Stimulated activated CD8-positive, alpha-beta memory T cell treated with anti-CD3 and anti-CD28 coated beads, Interleukin-12 subunit alpha, Interleukin-12 subunit beta, amount 100 ng/mL, for 1 hour (primary cell): ENCODE measurements at places on chromosomes 4 and X.

GRCh38 chr4:70559211-70559830, 32.7 kb upstream of the AMBN start:
- DNase-seq, result peak; percentile 4

- no peak for DNase-seq
Observed at GRCh38 chrX:104522386-104522785, 43.6 kb upstream of the IL1RAPL2 start.

- DNase-seq, result no peak
Observed at GRCh38 chr4:76459291-76459723, 24.3 kb downstream of the SHROOM3 start.

DNA sequence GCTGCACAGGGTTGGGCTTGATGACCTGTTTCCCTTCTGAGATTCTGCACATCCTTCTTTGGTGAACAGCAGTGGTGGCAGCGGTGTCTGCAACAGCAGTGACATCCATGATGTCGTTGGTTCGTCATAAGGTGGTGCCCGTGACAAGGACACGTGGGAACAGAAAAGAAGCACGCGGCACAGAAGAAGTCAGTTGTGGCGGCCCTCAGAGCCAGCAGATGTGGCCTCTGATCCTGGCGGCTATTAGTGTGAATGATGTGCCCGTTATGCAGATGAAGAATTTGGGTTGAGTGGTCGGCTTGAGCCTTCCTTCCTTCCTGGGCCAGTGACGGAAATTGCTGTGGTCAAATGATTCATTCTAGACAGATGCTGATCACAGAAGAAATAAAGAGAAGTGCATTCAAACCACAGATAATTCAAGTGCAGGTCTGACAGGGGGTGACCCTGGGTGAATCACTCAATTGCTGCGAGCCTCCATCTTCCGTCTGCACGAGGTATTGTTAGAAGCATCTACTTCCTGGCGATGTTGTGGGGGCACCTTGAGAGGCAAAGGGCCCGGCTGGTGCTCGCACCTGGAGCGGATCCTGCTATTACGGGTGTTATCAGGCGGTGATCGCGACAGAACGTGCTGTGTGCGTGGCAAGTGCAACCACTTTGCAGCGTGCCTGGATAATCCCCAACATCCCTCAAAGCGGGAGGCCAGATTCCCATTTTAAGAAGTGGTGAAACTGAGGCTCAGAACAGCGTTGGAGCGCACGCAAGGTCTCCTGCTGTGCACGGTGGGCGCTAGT, 215.2 kb upstream of the PSAPL1 start:
- peak; percentile 26 for DNase-seq

GRCh38 chr4:111400741-111401140, 744.5 kb upstream of the FAM241A start:
- no peak for DNase-seq

DNA sequence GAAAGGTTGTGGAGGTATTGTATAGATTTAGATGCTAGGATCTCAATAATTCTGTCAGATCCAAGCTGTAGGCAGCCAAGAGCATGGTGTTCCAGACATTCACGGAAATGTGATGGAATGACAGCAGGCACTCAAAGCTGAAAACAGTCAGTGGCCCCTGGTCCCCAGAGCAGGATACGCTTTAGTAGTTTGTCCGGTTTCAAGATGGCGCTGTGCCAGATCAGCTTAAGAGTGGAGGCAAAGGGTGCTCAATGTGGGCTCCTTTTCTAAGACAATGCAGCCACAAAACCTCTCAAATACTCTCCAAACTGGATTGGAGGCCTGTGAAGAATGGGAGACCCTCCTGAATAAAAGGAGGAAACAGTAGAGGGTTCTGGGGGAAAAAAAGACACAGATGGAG, 291.2 kb upstream of the HS3ST1 start:
- no peak for DNase-seq

DNA sequence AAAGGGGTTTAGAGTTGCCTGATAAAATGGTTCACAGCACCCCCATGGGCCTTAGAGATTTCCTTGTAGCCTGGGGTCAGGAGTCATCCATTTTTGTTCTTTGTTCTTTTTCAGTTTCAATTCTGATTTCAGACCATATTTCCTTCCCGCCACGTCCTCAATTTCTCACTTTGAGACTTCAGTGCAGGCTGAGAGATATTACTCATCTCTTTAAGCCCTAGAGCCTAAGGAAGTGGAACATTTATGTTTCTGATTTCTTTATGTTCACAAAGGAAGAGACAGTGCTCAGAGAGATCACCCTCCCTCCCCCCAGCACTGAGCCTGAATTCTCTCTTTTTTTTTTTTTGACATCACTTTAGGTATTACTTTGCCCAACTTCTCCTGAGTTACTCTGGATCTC, 56.3 kb downstream of the MSN start:
- DNase-seq, result no peak

DNA sequence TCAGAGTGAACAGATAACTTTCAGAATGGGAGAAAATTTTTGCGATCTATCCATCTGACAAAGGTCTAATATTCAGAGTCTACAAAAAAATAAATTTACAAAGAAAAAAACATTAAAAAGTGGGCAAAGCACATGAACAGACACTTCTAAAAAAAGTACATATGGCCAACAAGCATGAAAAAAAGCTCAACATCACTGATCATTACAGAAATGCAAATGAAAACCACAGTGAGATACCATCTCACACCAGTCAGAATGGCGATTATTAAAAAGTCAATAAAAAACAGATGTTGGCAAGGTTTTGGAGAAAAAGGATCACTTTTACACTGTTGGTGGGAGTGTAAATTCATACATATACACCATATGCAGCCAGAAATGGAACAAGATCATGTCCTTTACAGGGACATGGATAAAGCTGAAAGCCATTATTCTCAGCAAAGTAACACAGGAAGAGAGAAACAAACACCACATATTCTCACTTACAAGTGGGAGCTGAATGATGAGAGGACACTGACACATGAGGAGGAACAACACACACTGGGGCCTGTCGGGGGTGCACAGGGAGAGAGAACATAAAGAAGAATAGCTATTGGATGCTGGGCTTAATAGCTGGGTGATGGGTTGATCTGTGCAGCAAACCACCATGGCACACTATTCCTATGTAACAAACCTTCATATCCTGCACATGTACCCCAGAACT, 41.6 kb upstream of the ITM2A start:
- no peak for DNase-seq

GRCh38 chr4:152929888-152930287, 6.2 kb upstream of the FHDC1 start:
- no peak for DNase-seq

GRCh38 chr4:143399113-143399949, 62.7 kb downstream of the GAB1 start:
- DNase-seq, result no peak

- DNase-seq, result no peak
Observed at GRCh38 chr4:6516762-6517161, 44.3 kb upstream of the PPP2R2C start.

GRCh38 chr4:55359397-55359916, 13.4 kb downstream of the SRD5A3 start:
- DNase-seq, result no peak

- no peak for DNase-seq
Observed at GRCh38 chrX:7580127-7580526, 262.8 kb upstream of the VCX start.

DNA sequence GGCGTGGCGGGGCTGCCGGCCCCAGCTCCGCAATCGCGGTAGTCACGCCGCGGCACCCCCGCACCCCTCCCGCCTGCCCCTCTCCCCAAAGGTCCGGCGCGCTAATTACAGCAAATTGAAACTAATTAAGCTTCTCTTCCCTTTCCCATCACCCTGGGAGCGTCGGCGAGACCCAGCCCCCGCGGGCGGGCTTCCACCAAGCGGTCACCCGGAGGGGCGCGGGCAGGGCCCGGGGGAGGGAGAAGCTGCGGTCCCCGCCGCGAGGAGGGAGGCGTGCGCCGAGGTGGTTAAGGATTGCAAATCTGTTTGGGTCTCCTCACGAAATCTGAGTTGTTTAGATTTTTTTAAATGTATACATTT, 13.1 kb downstream of the ARX start:
- no peak for DNase-seq

DNA sequence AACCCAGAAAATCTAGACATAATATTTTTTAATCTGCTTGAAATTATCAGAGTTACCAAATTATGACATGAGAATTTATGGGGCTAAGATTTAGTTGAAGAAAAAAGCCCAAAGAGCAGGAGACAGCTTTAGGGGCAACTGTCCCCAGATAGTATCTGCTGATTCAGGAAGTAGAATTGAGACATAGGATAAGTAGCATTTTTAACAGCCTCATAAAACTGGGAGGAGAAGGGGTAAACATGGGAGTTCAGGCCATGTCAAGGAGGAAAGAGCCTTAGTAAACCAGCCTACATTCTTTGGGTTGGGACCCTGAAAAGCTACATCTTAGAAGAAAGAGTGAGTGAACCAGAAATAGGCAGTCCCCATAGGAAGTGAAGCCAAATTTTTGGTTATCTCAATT, 9.7 kb upstream of the RAB28 start:
- no peak for DNase-seq

GRCh38 chr4:126599746-126600145, 1033.0 kb upstream of the INTU start:
- DNase-seq, result no peak

GRCh38 chr4:180394730-180395129, 1848.5 kb upstream of the TENM3 start:
- DNase-seq, result no peak

DNA sequence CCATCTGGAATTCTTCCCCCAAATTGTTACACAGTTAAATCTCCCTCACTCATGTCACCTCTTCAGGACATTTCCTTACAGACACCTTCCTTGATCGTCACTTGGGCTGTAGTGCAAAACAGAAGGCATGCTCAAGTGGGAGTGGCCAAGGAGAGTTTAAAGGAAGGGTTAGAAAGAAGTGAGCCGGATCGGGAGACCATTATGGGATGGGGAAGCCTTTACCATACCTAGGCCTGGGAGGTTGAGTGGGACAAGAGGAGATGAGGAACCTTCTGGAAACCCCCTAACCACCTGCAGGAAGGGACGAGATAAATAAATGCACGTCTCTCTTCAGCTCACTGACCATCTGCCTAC, 102.7 kb downstream of the UCHL1 start:
- no peak for DNase-seq

DNA sequence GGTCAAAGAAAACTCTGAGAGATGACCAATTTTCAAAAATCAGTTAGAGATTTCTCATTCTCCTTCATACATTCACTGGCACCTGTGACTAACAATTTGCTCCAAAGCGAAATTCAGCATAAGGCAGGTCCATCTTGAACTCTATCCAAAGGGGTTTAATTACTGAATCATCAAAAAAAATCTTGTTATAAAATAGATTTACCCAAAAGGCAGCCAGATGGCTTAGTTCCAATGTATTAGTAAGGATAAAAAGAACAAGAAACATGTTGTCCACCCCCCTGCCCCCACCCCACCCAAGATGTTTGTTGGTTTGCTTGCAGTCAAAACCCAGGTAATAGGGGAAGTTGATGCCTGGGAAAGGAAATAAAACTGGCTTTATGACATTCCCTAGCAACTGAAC, 200.3 kb downstream of the ANTXR2 start:
- no peak for DNase-seq

- DNase-seq, result no peak
Observed at GRCh38 chr4:142360657-142361056, 485.4 kb downstream of the INPP4B start.

DNA sequence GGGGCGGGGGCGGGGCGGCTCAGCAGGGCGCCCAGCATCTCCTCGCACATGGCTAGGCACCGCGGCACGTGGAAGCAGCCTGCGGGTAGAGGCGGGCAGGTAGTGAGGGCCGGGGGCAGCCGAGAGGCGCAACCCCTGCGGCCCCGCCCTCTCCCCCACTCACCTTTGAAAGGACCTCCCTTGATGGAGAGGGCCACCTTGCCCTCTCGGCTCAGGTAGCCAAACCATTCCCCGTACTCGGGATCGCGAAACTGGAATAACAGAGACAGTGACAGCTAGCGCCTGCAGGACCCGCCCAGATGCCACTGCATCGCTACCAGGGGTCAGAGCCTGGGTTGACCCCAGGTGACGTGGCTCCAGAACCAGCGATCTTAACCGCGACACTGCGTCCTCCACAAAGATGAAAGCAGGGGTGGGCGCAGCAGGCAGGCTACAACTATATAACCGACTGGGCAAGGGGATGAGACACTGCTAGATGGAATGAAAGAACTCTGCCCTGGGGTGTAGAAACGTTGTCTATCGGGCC, 552 bp upstream of the NAA10 start:
- no peak for DNase-seq

DNA sequence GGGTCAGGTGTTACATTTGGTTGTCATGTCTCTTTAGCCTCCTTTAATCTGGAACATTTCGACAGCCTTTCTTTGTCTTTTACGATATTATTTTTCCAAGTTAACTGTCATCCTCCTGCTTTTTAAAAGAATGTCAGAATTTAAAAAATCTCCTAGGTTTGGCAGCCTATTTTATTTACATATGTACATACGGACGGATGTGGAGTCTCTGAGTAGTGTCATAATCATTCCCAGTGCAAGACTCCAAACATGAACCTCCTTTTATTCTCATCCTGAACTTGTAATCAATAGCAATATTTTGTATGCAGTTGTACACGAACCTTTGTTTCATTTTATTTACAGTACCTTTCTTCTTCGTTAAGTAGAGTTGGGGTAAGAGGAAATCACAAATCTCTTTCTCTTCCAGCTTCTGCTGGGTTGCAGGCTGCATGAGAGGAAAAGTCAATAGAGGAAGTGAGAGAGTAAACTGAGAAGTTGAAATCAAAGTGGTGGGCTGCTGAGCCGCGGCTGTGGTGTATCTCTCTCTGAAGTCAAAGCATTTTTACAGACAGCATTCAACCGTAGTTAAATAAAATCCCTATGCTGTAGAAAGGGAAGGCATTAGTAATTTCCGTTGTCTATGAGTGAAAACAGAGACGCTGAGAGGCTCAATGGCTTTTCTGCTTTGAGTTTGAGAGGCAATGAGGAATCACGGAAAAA, 53.9 kb upstream of the RPS6KA3 start:
- DNase-seq, result no peak

DNA sequence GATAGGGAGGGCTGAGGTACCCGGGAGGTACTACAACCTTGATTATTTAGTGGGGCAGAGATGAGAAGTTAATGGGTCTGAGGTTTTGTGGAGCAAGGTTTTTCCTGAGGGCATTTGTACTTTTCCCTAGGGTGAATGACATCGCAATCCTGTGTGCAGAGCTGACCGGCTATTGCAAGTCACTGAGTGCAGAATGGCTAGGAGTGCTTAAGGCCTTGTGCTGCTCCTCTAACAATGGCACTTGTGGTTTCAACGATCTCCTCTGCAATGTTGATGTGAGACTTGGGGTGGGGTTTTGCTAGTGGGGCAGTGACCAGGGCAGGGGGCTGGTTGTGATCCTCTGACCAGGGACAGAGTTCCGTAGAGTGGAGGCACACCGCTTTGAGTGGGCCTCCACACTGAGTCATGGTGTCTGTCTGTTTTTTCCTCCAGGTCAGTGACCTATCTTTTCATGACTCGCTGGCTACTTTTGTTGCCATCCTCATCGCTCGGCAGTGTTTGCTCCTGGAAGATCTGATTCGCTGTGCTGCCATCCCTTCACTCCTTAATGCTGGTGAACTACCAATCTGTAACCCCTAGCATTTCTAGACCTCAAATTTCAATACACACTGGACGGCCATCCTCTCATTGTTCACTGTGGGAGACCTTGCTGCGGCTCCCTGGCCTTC, 9.9 kb downstream of the MED12 start:
- DNase-seq, result no peak
